ENCODE measurements at places on chromosomes 5 and 9.

DNA sequence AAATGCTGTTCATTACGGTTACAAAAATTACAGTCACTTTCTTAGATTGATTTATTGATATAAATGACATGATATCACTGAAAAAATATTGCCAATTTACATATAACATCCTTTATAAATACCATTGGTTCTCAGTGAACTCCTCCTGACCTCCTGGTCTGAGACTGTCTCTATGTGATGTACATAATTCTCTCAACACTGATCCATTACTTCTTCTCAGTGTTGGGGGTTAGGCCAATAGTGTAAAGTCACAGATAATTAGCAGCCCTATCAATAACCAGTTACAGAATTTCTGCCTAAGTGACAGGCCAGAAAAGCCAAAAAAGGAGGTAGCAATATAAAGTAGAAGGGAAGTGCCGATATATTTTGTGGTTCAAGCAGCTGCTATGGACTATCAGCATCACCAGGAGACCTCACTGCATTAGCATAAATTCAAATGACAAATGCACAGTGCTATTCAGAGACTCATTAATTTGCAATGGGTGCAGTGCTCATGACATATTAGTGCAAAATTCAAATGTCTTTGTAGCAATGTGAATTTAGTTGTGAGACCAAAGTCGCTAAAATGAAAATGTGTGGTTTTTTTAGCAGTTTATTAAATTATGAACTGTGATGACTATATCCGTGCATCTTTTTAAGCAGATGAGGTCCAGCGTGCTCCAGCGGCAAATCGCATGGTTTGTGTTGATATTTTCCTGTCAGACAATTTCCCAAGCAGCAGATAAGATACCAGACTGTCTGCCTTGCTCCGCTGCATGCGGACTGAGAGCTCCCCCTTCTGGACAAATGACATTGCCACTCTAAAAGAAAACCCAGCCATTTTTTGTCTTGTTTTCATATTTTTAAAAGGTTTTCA, 144.6 kb downstream of the CETN3 start:
- peak; percentile 44 for DNase-seq

- DNase-seq: no peak
These were observed 38.9 kb downstream of the SLC22A5 start for GRCh38 chr5:132408456-132408855.

DNA sequence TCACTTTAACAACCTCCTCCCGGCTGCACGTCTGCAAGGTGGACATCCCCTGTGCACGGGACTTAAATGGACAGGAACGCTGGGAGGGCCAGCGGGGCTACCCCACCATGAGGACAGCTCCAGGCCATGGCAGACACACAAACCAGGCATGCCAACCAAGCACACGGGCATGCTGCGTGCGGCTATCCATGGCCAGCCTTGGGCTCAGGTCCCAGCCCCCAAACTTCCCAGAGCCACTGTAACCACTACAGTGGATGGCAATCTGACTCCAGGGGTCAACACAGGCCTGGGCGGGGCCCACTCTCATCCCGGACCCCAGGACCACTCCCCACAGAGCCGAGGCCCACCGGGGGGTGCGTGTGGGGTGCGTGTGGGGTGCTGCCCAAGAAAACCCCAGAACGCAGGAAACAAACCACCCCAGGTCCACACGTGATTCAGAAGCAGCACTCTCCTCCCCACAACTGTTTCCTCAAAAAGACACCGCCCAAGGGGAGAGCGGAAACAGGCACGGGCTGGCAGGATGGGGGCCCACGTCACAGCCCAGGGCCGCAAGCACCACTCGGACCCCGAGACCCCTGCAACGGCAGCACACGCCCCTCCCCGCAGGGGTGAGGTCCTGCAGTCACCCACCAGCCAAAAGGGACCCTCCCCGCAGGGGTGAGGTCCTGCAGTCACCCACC, 7.4 kb downstream of the SLC12A7 start:
- no peak for DNase-seq

DNA sequence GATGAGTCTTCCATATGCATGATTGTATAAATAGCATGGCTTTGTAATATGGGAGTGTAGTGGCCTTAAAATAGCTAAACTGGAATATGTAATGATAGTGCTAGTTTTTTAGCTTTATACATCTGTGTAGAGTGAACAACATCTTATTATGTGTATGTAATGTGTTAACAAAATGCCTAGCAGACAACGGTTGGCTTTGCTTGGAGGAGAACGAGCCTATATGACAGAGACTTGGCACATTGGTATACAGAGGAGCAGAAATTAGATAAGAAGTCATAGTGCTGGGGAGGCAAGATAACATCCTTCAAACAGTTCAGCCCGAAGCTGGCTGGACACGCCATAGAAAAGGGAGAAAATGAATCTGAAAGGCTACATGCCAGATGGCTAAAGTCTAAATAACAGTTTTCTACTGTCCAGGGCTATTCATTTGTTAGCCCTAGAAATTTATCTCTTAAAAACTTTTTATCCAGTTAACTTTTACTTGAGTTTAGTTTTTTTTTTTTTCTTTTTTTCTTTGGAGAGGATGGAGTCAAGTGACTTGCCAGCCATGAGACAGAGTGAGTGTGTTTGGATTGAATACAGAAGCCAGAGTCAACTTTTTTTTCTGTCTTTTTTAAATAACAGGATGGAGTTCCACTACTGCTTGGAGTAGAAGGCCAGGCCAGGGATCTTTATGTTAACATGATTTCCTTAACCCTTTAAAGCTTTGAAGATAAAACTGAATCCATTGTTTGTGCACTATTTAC, 214.4 kb upstream of the ACTBL2 start:
- DNase-seq: peak; percentile 66

- DNase-seq: no peak
These were observed 359.3 kb downstream of the HTR1A start for GRCh38 chr5:63602971-63603370.

DNA sequence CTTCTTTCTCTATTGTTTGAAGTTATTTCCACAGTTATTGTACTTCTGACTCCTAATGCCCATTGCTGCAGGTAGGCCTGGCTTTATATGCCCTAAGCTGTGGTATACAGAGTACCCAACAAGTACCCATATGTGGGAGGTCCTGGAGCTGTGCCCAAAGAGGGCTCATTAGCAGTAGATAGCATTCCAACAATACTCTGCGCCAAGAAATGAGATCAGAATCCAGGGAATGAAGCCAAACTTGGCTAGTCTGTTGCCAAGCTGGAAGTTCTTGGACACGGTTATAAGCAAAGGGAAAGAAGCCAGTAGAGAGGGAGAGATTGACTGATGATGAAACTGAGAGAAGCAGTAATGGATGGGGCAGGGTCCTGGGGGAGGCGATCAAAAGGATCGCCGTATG, 29.7 kb upstream of the FAM169A start:
- peak; percentile 71 for DNase-seq

GRCh38 chr9:21856301-21857094, 54.1 kb downstream of the MTAP start:
- no peak for DNase-seq

GRCh38 chr5:127111112-127111511, 37.8 kb upstream of the C5orf63 start:
- DNase-seq: no peak

All from stomach (tissue), 19 donors.